ENCODE measurements at places on chromosomes 2 and 18.

DNA sequence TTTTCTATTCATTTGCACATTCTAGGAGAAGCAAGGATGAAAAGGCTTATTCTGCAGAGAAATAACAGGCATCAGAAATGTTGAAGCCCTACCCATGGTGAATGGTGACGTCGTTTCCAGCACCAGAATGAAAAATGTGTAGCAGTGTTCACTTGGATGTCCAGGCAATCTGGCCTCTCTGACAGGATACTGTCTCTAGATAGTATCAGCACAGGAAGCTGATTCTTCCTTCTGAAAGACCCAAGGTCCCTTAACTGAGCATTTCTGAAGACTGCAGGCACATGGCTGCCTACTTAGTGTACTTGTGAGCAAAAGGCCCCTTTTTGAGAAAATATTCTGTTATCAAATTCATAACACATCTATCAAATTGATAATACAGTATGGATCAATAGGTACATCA, 234.1 kb downstream of the XIRP2 start:
- no peak for DNase-seq

- no peak for DNase-seq
Measured at GRCh38 chr2:104416339-104417000, 437.4 kb upstream of the POU3F3 start.

- no peak for DNase-seq
Measured at GRCh38 chr2:55150834-55151233, 81.3 kb downstream of the CLHC1 start.

DNA sequence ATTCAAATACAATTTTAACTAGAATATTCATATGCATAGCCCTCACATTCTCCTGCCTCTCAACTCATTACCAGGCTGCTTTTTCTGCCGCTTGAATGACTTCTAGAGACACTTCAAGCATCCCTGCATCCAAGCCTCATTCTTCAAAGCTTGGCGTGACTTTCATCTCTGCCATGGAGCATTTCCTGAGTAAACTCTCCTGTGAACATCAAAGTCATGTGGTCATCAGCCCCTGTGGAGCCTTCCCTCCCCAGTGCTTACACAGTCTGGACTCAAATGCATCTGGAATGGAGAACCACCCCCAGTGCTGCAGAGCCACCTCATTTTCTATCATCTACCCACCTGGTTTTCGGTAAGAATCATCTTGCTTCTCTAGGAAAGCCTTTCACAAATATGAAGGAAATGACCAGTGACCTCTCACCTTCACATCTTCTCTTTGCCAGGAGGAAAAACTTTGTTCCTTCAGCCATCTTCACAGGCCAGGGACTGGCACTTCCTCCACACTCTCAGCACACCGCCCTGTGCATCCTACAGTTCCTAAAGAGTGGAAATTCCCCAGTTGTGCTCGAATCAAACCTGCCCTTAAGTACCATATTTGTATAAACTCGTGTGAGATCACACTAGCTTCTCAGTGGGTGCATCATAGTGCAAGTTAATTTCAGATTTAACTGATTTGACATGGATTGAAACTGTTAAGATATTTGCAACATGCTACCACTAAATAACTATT, 116.4 kb downstream of the COL6A3 start:
- DNase-seq, result no peak

DNA sequence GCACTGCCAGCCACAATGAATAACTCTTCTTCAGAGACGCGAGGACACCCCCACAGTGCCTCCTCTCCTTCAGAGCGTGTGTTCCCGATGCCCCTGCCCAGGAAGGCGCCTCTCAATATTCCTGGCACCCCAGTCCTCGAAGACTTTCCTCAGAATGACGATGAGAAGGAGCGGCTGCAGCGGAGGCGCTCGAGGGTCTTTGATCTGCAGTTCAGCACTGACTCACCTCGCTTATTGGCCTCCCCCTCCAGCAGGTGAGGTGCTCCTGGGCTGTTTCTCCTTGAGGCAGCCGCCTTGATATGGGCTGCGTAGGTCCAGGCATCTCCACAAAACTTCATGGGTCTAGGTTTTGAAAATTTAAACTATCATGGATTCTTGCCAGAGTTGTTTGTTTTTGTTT, 6.1 kb downstream of the NCAPH start:
- no peak for DNase-seq

GRCh38 chr2:60468382-60469085, 84.9 kb downstream of the BCL11A start:
- no peak for DNase-seq

DNA sequence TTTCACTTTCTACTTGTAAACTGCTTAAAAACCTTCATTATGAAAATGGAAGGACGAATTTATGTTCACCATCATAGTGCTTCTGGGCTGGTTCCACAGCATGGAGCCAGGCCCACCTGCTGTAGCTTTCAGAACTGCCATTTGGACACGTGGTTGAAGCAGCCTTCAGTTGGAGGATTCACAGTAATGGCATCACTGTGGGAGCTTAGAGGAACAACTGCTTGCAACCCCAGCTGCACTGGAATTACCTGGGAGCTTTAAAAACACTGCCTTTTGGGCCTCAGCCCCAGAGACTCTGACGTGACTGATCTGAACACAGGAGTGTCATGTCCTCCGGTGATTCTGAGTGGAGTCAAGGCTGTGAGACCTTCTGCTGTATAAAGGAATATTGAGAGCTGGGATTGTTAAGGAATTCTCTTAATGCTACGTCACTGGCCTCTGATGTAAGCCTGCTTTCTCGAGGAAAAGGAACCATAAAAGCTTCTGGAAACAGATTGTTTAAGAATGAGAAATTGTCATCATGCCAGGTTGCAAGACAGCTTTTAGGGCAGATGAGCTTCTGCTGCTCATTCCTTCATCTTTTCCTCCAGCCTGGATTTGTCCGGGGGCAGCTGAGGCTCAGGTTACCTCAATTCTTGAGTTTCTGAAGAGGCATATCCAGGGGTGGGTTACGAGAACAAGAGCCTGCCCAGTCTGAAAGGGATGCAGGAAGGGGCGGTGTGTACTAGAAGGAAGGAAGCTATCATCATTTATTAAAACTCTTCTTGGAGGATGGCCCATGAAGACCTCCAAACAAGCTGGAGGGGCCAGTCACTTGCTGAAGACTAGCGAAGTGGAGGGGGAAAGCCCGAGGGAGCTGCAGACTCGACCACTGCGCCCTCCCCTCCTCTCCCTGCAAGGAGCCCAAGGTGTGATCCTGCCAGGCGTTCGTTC, 1.3 kb upstream of the IL1R1 start:
- DNase-seq, result no peak

DNA sequence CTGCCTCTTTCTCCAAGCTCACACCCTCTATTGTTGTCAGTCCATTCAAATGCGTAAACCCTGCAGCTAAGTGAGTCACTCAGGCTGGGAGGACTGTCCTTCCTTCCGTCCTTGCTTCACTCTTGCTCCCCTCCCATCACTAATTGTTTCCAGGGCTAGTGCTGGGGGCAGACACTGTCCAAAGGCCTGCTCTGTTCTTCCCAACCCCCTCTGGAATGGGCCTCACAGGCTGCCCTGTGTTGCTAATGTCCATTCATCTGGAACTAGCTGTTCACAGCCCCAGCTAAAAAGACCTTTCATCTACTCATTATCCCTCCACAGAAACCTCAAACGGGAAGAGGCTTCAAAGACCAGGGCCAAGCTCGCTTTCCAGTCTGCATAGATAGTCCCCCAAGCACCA, 31.9 kb upstream of the NRP2 start:
- DNase-seq, result no peak

DNA sequence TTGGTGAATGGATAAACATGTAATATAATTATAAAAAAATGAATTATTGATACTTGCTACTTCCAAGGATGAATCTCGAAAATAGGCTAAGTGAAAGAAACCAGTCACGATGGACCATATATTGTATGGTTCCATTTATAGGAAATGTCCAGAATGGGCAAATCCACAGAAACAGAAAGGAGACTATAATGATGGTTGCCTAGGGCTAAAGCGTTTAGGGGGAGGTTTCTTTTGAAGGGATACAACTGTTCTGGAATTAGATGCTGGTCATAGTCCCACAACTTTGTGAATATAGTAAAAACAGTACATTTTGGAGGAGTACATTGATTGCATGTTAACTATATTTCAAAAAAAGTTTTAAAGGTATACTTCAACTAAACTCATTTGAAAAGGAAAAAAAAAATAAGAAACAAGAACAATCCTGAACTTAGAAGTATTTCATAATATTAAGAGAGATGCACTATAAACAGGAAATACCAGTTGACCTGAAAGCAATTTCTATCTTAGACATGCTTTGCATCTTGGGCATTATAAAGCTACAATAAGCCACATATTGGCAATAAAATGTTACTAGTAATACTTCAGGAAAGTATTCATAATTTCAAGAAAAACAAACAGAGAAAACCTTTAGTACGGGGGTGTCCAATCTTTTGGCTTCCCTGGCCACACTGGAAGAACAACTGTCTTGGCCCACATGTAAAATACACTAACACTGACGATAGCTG, 130.0 kb downstream of the C2orf74 start:
- DNase-seq, result no peak

GRCh38 chr2:119240311-119241204, 16.9 kb downstream of the STEAP3 start:
- peak; percentile 20 for DNase-seq

GRCh38 chr2:198966269-198966668, 491.5 kb downstream of the SATB2 start:
- no peak for DNase-seq

- no peak for DNase-seq
Measured at GRCh38 chr2:75303227-75303626, 103.9 kb upstream of the TACR1 start.

DNA sequence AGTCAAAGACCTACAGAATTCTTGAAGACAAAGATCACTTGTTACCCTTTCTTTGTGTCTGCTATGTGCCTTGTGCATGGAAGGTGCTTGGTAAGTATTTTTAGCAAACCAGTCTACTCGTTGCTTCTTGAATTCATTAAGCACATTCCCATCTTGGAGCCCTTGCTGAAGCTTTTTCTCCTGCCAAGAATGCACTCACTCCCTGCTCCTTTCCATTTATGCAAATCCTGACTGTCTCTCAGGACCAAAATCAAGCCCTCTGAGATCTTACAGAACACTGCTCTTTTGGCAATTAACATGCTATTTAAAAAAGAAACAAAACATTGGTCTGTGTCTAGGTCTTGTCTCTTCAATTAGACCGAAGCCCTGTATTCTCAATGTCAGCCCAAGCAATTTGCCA, 75.8 kb downstream of the CLHC1 start:
- DNase-seq, result no peak

DNA sequence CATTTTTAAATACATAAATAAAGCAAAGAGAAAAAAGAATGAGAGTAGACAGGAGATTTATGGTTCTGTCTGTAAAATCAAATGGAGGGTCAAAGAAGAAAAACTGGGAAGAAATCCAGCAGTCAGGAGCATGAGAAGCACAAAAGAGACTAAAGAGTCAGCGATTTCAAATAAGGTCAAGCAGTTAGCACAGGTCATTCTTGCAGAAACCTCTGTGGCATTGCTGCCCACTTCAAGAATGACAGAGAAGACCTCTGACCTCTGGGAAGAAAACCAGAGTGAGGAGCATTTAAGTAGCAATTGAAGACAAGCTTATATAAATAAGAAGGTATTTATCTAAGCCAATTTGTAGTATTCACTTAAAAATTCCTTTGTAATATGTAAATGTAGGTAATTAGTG, 172.0 kb upstream of the SPOPL start:
- no peak for DNase-seq

GRCh38 chr2:30721241-30721640, 86.0 kb downstream of the CAPN13 start:
- no peak for DNase-seq

GRCh38 chr2:236302555-236302954, 38.3 kb upstream of the ASB18 start:
- DNase-seq, result no peak

GRCh38 chr18:46196627-46197243, 92.5 kb downstream of the HAUS1 start:
- no peak for DNase-seq

DNA sequence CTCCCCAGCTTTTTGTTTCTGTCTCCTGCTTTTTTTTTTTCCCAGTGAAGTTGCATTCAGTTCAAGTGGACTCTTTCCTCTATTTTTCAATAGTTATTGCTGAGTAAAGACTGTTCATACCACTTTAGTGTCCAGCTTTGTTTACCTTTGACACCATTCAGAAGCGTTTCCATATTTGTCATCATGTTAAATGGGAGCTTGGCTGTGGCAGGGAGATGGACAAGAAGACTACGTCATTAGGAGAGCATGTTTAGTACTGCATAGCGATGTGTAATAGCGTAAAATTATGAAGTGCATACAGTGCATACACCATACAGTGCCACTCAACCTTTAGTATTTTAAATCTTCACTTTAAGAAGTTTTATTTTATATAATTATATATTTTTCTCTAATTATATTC, 655.9 kb downstream of the DCC start:
- DNase-seq, result no peak

- no peak for DNase-seq
Measured at GRCh38 chr2:38485734-38486133, 108.7 kb upstream of the ATL2 start.

DNA sequence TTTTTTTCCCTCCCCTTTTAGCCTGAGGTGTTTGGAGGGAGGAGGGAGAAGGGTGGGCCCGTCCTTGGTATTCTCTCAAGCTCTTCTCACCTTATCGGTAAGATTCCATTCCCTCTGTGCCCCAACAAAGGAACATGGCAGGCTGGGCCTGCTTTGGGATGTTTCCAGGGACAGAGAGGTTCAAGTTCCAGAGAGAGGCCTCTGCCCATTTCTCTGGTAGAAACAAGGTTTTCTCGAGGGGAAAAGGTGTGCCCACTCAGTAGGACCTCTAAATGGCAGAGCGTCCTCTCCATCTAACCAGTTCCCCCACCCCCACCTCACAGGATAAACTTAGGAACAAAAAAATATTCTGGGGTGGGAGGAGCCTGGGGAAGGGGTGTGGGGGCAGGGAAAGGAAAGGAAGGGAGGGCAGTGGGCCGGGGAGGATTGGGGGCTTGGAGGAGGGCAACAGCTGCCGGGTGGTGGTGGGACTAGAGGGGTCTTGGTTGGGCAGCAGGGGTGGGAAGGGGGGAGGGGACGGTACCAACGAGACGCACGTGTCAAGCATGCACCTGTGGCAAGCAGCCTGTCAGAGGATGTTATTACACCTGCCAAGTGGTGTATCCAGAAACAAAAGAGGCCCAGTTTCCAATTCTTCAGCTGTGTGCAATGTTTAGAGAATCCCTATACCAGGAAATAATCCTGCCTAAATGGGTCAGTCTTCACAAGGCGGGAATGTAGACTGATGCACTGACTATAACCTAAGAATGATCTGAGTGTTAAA, 2.1 kb downstream of the PCBP1 start:
- DNase-seq, result no peak

DNA sequence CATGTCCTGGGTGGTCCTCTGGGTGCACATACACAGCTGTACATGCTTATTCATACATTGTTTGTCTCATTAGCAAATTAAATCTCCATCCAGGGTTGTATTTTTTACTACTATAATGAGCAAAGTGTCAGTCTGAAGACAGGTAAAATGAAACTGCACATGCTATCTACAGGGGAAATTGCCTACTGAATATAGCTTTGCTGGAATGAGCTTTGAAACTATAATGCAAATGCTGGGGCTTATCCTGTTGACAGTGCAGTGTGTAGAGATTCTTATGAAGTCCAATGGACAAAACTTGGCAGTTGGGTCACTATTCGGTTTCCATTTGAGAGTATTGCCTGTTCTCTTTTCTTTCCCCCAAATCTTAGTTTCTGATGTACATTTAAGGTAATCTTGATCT, 292.8 kb upstream of the LRP1B start:
- no peak for DNase-seq

Data from substantia nigra (tissue), 51 donors.